Tibial nerve (tissue), 4 donors: ENCODE measurements at places on chromosomes 3 and 15.

DNA sequence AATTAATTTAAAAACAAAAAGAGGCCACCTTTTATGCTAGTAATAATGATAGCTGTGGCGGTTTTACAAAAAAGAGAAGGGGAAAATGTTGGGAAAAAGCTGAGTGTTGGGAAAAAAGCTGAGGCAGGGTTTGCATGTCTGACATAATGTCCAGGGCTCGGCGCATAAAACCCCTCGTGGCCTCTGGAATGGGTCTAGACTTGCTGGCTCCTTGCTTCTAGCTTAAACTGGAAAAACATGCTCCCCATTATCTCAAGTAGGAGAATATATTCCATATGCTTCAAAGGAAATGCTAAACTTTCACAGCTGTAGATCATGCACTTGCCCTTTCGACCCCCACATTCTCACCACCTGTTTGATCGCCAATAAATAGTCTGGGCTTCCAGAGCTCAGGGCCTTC, 53.0 kb downstream of the CYP19A1 start:
- DNase-seq, result no peak

GRCh38 chr3:140244893-140245292, 309.9 kb downstream of the CLSTN2 start:
- no peak for DNase-seq

GRCh38 chr3:54792584-54792983, 135.3 kb downstream of the LRTM1 start:
- DNase-seq, result no peak

GRCh38 chr3:195542698-195543499, at the start of gene PPP1R2:
Gene PPP1R2, minus strand, starts transcription at chr3:195543325. Its CDS starts 300 bp downstream, at chr3:195543025.
- peak; percentile 91 for DNase-seq

DNA sequence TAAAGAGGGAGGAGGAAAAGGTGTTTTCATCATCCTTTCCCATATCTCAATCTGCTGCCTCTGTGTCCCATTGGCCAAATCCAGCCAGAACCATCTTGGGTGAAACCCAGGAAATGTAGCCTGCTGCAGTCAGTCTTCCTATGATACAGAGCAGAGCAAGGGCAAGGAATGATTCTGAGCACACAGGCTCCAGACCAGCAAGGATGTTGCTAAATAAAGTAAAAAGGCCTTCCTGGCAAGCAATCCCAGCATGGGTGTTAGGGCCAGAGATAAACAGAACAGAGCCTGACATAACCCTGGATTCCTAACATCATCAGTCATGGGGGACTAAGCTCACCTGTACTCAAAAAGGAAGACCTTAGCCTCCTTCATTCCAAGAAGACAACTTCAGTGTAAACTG, 90.7 kb upstream of the AGTR1 start:
- peak; percentile 44 for DNase-seq

DNA sequence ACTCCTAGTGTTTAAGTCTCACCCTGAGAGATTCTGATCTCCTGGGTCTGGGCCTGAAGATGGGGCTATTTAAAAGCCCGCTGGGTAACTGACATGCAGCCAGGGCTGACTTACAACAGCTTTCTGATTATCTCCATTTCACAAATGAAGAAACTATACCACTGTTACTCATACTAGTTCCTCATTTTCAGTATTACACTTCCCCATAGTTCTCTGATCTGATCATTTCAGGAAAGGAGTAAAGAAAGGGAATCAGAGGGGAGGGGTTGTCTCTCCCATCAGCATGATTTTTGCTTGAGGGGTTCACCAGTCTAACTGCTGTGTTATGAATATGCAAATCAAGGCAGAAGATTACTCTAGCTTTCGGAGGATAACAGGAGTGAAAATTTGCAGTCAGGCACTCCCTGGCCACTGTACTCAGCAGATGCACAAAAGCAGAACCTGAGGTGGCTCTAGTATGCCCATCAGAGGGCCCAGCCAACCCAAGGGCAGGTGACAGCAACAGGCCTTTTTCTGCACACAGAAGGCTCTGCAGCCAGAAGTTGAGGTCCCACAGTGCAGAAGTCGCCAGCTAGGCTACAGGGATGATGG, 59.4 kb downstream of the DAPK2 start:
- no peak for DNase-seq

DNA sequence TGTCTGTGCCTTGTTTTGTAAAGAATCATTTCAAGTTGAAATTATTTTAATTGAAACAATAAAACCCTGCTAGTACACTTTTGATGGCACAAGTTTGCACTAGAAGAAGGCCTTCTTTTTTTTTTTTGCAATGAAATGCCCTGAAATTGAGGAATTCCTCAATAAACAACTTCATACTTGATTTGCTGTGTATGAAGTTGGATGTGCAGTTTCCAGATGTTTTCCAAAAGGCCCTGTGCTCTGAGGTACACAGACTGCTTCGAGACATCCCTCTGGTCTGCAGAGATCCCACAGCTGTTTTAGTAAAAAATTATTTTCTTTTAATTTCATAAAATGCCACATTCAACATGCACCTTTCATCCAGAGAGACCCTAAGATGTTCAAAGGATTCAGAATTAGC, 48.9 kb downstream of the HES1 start:
- no peak for DNase-seq

- no peak for DNase-seq
These were observed 3.1 kb upstream of the ABHD6 start for GRCh38 chr3:58234516-58234931.

- peak; percentile 63 for DNase-seq
These were observed 42.2 kb downstream of the B3GNT5 start for GRCh38 chr3:183295211-183295610.

GRCh38 chr3:194138732-194139070, 2.8 kb downstream of the HES1 start:
- no peak for DNase-seq

DNA sequence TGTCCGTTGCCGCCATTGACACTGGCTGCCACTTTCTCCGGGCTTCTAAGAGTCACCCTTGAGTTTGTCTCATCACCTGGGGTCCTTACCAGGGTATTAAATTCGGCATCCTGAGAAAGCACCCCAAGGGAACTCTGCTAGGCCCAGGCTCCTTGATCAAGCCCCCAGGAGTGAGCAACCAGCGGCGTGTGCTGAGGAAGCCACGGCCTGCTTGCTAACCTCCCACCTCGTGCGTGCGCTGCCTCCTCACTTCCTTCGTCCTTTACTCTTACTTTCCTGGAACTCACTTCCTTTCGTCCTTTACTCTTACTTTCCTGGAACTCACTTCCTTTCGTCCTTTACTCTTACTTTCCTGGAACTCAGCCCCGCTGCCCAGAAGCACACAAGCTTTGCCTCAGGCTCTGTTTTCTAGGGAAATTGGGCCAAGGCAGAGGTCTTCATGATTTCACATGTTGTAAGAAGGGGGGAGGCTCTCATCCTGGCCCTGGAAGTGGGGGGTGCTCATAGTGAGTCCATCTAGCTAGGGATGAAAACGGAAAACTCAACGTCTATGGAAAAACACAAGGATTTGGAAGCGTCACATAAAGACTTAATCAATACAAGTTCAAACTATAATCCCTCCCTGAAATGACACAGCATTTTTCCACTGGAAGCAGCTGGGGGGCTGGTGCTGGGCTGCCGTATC, 36.7 kb upstream of the BDH1 start:
- no peak for DNase-seq
